COR-L47 (cell line): ENCODE measurements at places on chromosomes 5 and 9.

GRCh38 chr9:128107468-128108268 is 19.9 kb downstream of the PTGES2 start:
- no peak for DNase-seq

DNA sequence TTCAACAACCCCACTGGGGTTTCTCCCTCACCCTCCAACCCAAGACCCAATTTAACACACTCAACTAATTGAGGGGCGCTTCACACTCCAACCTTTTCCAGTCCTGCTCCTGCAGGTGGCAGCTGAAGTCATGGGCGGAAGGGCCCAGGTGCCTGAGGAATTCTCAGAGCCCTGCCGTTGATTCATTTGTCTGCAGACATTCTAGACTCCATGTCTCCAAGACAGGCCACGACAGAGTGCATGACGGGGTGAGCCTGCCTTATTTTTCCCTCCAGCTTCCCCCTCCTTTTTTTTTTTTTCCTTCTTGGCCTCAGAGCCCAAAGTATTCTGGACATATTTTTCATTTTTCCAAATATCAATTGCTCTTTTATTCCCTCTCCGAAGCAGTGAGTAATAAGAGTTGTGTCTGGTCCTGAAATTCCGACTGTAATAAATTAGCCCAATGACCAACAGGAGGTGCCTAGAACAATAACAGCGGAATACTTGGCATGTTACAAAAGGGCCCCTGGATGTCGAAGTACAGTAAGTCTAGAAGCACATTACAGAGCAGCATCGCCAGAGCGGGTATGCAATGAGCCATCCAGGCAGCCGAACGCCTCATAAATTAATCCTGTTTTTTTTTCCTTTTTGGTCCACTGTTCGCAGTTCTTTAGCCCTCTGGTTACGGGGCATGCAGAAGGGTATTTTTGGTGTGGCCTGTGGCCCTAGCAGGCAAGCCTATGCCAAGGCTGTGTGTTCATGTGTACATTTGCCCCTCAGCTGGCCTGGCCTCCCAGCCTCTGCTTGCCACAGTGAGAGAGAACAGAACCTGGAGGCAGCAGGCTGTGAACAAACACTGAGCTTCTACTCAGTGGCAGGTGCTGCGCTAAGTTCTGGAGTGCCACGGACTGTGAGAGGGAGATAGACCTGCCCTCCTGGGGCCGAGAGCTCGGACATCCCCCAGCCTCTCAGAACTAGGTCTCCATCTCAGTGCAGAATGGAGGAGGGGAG is 8.6 kb upstream of the SMIM23 start:
- no peak for DNase-seq

DNA sequence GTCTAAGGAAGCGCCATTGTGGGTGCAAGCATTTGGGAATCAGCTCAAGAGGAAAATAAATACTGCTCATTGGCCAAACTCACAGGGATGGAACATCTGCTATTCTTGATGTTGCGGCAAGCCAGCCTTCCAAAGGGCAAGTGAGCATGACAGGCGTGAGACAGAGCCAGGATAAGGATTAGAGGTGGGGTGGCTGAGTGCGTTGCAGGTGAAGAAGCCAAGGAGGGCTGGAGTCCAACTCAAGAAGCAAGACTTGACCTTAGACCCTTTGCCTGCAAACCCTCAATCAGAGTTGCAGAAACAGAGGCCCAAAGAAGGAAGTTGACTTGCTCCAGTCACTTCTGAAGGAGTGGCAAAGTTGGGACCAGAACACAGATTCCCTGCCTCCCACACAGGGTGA is 79.4 kb downstream of the WWC1 start:
- no peak for DNase-seq

- DNase-seq = no peak
These were observed 27.6 kb downstream of the ZDHHC11B start for GRCh38 chr5:756865-757345.

DNA sequence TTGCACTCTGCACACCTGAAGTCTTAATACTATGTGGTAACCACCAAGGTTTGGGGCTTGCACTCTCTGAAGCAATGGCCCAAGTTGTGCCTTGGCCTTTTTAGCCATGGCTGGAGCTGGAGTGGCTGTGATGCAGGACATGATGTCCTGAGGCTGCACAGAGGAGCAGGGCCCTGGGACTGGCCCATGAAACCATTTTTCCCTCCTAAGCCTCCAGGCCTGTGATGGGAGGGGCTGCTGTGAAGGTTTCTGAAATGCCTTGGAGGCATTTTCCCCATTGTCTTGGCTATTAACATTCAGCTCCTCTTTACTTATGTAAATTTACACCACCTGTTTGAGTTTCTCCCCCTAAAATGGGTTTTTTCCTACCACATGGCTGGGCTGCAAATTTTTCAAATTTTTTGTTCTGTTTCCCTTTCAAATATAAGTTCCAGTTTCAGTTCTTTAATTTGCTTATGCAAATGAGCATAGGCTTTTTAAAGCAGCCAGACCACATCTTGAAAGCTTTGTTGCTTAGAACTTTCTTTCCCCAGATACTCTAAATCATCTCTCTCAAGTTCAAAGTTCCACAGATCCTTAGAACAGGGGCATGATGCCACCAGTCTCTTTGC is 237.4 kb upstream of the DMAC1 start:
- DNase-seq = no peak
